ENCODE measurements at places on chromosomes 7 and 10. TPM values are rescaled to one million over a fixed set of nuclear protein-coding genes. Genes with fewer than 3 reads are reported as not detected.
A peak's percentile ranks its signal among the peaks of the same experiment; 100 is the strongest.

Gene ADD3
- total RNA-seq = 201 TPM

DNA sequence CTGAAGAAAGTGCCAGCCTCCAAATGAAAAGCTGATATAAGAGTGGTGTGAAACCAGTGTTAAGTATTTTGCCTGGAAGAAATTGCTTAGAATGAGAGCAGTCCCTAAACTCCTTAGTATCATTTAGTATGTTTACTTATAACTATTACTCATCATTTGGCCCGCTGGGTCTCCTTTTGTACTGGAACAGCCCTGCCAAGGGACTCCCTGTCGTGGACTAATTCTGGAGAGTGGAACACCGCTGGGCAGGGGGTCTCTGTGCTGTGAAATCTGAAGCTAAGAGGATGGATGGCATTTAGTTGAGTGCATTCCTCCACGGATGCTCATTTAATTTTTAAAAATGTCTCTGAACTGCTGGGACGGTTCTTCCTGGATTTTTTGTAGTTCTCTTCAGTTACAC is 889.9 kb upstream of the C7orf33 start:
- DNase-seq = no peak

GRCh38 chr10:4590807-4591206 is 235.2 kb upstream of the AKR1E2 start:
- DNase-seq = no peak

- no peak for DNase-seq
Observed at GRCh38 chr7:115145512-115145911, 223.6 kb downstream of the MDFIC start.

- DNase-seq = peak; percentile 13
Observed at GRCh38 chr7:24756545-24757352, 515 bp downstream of the GSDME start.
